Urinary bladder (tissue), 4 donors: ENCODE measurements at places on chromosomes 3 and 15. TPM values are rescaled to one million over a fixed set of nuclear protein-coding genes. Genes with fewer than 3 reads are reported as not detected.

GRCh38 chr3:112653881-112654300, 12.9 kb upstream of the CCDC80 start:
- DNase-seq: no peak

Gene WNT5A
- total RNA-seq: 23.2 TPM

DNA sequence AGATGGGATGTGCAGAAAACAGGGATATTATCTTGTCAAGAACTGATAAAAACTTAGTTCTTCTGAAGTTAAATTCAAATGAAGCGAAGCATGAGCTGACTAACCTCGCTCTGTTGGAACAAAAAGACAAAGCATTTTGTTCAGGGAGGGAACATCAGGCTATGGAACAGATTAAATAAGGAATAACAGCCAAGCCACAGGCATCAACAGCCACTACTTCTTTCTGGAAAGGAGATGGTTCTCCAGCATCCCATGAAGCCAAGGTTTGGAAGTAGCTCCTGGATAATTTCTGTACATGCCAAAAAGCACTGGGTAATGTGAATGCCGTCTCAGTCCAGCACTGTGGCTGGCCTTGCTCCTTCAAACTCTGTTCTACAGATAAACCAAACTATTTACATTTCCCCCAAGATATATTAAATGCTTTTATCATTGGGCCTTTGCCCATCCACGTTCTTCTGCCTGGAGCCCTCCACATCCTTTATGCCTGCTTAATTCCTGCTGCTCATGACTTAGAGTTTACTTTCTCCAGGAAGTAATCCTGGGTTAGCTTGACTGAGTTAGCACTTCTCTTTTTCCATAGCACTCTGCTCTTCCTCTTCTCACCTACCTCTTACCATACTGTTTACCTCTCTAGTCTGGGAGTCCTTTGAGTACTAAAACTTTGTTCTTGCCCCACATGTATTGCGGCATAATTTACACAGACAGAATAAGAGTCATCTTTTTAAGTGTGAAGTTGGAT, 232.0 kb downstream of the CLSTN2 start:
- DNase-seq: no peak

- no peak for DNase-seq
These were observed 4.5 kb upstream of the SLCO2A1 start for GRCh38 chr3:134034005-134034785.

DNA sequence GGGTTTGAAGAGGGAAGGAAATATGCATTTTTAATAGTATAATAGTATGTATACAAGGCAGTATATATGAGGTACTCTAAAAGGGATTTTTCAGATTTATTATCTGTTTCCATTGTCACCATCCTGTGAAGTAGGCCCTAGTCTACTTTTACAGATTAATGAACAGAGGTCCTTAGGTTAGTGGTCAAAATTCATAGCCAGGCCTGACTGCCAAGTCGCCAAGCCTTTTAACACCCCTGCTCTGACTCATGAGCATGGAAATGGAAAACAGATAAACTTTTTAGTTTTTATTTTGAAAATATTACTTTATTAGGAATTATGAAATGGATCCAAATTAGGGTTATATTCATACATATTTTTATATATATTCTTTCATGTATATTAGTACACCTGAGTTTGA, 146.9 kb downstream of the BBX start:
- DNase-seq: no peak

Gene BSN
- 0.48 TPM for total RNA-seq

DNA sequence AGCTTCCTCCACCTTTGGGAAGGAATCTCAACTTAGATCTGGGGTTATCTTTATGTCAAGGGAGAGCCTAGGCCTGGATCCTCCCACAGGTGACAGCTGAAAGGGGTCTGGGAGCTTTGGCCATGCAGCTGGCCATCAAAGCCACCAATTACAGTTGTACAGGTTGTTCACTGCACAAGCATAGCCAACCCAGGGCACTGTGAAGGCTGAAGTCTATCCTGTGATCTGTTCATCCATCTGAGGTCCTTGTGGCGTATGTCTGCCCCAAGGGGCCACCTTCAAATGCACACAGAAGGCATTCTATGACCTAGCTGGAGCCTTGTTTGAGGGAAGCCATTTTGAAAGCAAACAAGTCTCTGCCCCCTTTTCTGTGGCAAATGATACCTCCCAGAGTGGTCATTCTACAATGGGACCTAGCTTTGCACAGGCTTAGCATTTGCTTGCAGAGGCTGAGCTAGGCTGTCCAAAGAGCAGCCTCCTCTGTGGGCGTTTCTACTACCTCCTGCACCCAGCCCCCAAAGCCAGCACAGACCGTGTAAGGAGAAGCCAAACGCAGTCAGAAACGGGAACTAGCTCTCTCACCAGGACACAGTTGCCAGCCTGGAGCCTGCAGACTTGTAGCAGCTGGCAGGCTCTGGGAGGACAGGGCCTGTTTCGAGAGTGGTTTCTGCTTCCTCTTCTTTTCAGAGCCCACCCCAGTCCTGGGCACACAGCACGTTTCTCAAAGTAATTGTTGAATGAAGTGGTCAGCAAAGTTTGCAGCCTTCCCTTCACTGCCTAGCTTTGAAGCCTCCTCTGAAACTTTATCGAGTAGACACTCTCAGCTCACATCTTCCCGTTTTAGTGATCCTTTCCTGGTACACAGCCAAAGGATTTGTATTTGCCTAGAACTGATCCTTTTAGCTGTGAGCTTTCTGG, 157.3 kb upstream of the SMAD3 start:
- no peak for DNase-seq

- no peak for DNase-seq
These were observed 64.5 kb downstream of the RPL39L start for GRCh38 chr3:187074846-187075245.
